ENCODE measurements at places on chromosomes 1 and 21.

DNA sequence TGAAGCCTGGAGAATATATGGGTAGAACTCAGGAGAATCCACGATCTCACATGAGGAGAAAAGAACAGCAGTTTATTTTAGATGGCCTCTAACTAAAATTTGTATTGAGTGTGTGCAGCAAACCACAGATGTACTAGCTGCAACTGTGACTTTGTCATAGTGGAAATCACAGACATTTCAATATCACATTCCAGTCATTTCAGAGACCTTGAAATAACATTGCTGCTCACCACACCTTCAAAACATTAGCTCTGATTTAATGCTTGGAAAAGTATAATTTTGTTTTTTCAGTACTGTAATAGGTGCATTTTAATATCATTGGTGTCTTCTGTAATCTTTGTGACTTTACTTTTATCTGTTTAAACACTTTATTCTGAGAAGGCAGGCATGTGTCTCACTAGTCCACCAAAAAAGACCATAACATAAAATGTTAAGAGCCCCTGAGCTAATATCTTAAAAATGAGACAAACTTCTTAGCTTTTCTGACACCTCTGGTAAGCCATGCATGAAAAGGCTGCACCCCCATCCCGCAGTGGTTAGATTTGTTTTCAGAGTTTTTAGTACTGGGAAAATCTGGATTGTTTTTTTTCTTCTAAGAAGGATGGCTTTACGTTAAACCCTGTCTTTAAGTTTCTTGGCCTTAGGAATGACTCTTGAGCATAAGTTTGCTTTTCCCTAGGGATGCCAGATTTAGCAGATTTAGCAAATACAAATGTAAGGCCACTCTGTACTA is 30.1 kb downstream of the KCNJ15 start:
- no peak for DNase-seq

GRCh38 chr1:193411215-193411614 is 224.8 kb upstream of the B3GALT2 start:
- DNase-seq = no peak

- DNase-seq = no peak
Measured at GRCh38 chr1:90558754-90559378, 158.2 kb downstream of the BARHL2 start.

- no peak for DNase-seq
Measured at GRCh38 chr1:9629445-9630201, 21.9 kb upstream of the PIK3CD start.

GRCh38 chr21:29730281-29730680 is 209.5 kb downstream of the GRIK1 start:
- DNase-seq = no peak

Measured in NCI-H2081 (cell line).